ENCODE measurements at places on chromosomes 3 and 15. TPM values are rescaled to one million over a fixed set of nuclear protein-coding genes. Genes with fewer than 3 reads are reported as not detected.

The SEC11A gene
- total RNA-seq = 82.5 TPM

The EPHA3 gene
- total RNA-seq = 3.5 TPM

The PARP15 gene
- 0.40 TPM for total RNA-seq

The RIOX2 gene
- 9.5 TPM for total RNA-seq

GRCh38 chr15:39285071-39285470, 295.8 kb upstream of the THBS1 start:
- DNase-seq = no peak

DNA sequence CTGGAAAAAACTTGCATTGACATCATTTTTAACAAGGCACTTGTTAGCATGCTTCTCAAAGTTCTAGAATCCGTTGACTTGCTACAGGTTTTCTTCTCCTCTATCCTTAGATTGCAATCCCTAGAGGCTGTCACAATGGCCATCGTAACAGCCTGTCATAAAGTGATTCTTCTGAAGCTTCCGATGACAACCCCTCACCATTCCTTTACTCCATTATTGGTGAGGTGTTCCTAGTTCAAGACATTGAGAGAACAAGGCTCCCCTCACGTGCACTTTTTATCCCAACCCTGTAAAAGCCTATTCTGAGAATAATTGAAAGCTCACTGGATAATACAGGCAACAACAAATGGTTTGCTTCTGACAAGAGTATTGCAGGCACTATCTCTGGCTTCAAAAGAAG, 131.4 kb downstream of the ROBO1 start:
- no peak for DNase-seq

DNA sequence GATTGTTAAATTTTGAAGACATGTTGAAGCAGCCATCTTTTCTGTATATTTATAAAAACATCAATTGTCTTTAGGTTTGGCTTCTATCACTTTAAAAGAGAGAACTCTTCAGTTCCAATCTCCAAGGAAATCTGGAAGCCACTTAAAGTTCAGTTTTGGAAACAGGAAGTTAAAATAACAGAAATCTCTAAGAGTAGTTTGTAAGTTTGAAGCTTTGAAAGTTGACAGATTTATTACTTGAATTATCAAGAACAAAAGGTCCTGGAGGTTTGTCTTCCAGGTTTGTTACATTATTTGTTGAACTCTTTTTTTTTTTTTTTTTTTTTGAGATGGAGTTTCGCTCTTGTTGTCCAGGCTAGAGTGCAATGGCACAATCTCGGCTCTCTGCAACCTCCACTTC, 30.0 kb downstream of the RNF111 start:
- DNase-seq = no peak

- DNase-seq = no peak
These were observed 141.2 kb downstream of the STT3B start for GRCh38 chr3:31673950-31674349.

DNA sequence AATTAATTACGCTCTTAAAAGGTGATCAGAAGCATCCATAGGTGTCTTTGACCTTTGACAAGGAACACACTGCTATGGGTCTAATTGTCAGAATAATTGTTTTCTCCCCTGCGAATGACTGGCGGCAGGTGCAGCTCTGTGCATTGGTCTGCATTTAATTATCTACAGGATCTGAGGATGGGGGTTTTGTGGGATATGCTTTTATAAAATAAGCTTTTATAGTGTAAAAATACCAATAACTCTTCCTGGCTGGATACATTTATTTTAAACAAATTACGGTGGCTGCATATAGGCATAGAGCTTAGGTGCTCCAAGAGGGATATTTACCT, 201.6 kb upstream of the RGMA start:
- DNase-seq = no peak

DNA sequence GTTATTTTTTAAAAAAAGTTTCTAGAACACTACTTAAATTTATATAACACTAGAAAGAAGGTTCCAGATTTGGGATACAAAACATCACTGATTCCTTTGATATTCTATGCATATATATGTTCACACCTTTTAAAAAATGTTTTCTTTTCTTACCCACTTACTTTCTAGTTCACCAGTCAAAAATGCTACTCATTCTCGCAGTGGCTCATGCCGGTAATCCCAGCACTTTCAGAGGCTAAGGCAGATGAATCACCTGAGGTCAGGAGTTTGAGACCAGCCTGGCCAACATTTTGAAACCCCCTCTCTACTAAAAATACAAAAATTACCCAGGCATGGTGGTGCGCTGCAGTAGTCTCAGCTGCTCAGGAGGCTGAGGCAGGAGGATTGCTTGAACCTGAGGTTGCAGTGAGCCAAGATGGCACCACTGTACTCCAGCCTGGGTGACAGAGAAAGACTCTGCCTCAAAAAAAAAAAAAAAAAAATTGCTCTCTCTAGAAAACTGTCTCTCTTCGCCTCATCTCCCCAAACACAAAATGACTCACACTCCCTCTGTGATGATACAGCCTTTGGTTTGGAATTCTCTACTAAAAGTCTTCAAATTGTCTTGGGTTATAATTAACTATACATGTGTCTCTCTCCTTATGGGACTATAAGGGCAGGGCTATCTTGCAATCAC, 52.6 kb upstream of the TGFBR2 start:
- DNase-seq = no peak

DNA sequence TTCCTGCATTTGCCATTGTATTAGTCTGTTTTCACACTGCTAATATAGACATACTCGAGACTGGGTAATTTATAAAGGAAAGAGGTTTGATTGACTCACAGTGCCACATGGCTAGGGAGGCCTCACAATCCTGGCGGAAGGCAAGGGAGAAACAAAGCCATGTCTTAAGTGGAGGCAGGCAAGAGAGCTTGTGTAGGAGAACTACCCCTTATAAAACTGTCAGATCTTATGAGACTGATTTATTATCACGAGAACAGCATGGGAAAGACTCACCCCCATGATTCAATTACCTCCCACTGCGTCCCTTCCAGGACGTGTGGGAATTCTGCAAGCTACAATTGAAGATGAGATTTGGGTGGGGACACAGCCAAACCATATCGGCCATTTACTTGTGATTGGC, 27.8 kb downstream of the YEATS2 start:
- DNase-seq = no peak

- no peak for DNase-seq
These were observed 17.6 kb downstream of the TMCO5A start for GRCh38 chr15:37951999-37952398.

DNA sequence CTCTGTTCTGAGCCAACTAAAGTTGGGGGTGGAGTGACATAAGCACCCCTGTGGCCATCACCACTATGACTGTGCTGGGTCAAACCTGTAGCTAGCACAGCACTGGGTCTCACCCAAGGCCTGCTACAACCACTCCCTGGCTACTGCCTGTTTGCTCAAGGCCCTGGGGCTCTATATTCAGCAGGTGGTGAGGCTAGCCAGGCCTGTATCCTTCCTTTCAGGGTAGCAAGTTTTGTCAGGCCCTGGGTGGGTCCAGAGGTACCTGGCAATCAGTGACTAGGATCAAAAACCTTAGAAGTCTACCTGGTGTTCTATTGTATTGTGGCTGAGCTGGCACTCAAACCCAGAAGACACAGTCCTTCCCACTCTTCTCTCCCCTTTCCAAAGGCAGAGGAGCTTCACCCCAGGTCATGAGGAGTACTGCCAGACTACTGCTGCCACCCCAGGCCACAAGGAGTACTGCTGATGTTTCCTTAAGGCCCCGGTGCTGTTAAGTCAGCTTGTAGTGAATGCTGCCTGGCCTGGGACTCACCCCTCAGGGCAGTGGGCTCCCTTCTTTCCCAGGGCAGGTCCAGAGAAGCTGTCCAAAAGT, 170.8 kb downstream of the IGSF11 start:
- no peak for DNase-seq

GRCh38 chr3:48535578-48535977, 21.0 kb downstream of the PFKFB4 start:
- no peak for DNase-seq

Measured in Right ventricle myocardium superior (tissue), 1 donor.